Right forelimb (tissue), 1 donor: ENCODE measurements at places on chromosomes 12 and 14.

DNA sequence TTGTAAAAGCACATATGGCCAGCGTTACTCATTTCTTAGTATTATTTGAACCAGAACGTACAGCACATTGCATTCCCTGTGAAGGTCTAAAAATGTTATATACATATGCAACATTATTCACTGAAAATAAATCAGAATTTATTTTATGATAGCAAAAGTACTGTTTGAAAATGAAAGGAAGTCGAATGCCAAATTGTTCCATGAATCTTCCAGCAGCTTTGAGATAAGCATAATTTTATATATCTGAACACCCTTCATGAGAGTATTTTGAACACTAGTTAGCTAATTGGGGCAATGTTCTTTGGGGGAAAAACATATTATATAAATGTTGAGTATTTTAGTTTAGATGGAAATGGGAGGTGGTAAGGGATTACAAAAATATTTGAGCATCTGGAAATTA lies 300.7 kb upstream of the SYT1 start:
- no peak for DNase-seq

DNA sequence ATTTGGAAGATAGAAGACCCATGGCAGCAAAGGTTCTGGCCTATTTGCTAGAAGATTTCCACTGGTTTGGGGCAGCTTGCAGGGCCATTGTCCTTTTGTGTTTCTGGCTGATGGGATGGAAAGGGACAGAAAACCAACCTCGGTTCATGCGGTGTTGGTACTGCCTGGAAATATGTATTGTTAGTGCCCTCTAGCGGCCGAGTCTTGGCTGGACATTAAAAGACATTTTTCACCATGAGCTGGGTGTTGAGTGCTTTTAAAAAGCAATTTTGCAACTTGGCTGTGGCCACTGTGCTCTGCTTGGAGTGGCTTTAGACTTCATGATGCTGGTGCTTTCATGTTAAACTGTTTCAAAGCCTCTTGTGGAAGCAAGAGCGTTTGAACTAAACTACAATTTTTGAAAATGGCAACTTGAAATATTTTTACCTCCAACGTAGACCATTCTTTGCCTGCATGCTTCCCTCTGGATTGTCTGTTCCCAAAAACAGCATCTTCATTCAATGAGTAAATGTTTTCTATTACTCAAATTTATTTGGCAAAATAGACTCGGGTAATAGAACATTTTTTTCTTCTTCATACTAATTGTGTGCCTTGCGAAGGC lies 102.7 kb upstream of the TBX5 start:
- DNase-seq: peak; percentile 83

DNA sequence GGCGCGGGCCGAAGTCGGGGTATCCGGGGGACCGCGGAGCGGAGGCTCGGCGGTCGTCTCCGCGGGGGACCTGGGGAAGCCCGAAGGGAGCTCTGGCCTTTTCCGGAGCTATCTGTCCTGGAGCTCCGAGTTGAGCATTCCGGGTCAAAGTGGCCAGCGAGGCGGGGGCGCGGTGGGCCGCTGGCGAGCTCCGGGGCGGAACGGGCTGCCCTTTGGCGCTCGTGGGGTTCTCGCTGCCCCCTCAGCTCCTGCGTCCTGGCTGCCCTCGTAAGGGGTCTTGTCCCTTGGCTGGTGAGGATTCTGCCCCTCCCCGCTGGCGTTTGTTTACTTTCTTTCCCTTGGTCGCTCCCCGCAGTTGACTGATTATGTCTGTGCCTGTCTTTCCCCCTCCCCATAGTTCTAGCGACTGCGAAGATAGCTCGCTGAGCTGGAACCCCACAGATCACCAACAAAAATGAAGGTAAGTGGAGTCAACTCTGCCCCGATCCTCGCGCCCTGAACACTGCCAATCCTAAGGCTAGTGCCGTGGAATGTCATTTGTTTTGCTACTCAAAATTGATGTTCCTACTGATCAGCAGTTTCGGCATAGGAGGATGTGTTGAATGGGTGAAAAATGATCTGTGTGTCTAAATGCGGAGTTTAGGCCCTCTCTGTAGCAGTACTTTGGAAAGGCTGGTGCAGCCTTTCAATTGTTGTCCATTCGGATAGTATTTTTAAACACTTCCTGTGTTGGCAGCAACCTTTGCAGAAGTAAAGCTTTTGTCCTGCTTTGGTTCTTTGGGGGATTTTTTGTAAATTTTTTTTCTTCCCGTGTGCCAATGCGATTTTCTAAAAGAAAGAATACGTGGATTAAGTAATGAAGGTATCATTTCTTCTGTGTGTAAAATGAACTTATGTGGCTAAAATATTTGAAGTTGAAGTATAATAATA lies 1.3 kb downstream of the ARID4A start:
- peak; percentile 67 for DNase-seq

GRCh38 chr14:24846261-24846660 lies 203.7 kb downstream of the STXBP6 start:
- no peak for DNase-seq

- DNase-seq: no peak
These were observed 50.2 kb upstream of the OTX2 start for GRCh38 chr14:56860441-56860840.

DNA sequence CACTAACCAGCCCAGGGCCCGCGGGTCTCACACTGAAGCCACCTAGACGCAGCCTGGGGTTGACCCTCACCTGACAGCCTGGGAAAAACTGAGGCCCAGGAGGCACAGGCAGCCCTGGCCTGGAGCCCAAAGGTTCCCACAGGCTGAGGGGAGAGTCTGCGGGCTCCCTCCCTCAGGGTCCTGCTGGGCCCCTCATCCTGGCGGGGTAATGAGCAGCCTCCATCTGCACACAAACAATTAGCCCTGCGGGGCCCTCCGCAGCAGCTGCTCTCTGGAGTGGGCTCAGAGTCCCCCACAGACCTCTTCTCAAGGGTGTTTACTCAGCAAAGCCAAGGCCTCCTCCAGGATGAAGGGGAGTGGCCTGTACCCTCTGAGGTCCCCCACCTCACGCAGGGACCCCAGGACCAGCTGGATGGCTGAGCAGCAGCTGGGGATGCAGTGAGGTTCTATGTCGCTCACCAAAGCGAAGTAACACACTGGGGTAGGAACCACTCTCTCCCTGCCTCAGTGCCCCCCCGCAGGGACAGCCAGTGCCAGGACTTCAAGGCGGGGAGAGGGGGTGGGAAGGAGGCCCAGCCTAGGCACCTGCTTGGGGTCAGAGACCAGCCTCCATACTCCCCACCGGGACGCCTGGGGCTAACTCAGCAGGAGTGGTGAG lies 7.3 kb downstream of the AKT1 start:
- no peak for DNase-seq
